Stimulated activated CD4-positive, alpha-beta T cell treated with anti-CD3 and anti-CD28 coated beads, Interleukin-15, amount 100 ng/mL, for 1 hour (primary cell): ENCODE measurements at places on chromosomes 13 and 19.

DNA sequence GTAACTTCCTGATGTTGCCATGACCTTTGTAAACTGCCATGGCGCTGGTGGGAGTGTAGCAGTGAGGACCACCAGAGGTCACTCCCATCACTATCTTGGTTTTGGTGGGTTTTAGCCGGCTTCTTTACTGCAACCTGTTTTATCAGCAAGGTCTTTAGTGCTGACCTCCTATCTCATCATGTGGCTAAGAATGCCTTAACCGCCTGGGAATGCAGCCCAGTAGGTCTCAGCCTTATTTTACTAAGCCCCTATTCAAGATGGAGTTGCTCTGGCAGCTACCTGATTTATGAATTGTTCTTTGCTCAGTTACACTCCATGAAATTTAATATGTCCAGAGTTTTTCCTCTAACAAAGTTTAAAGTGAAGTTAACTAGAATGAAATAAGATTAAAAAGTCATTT is 4.6 kb upstream of the EPS15L1 start:
- no peak for DNase-seq

- DNase-seq, result no peak
Observed at GRCh38 chr19:10701955-10702525, 801 bp downstream of the QTRT1 start.

- no peak for DNase-seq
Observed at GRCh38 chr19:57239982-57240310, 486 bp upstream of the ZNF805 start.

GRCh38 chr19:57566396-57567265 is 7.0 kb upstream of the ZNF550 start:
- no peak for DNase-seq

- DNase-seq, result no peak
Observed at GRCh38 chr13:98110749-98111148, 32.1 kb upstream of the FARP1 start.

- no peak for DNase-seq
Observed at GRCh38 chr19:610071-610800, 20.6 kb downstream of the HCN2 start.

DNA sequence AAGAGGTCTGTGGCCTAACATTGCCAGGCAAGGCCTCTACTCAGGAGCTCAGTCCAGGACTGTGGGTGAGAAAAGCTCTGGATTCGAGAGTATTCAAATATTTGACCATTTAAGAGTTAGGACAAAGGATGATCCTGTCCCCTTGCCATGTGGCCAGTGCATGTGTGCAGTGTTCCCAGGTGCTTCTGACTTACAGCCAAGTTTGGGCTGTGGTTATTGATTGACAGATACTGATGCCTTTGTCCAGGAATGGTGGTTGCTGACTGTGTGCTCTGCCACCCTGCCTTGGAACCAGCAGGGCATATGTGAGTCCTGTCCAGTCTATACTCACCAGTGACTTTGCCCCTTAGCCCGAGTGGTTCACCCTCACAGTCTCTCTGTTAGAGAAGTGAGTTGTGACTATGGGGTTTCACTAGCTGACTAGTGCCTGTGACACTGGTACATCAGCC is 51.9 kb downstream of the GARRE1 start:
- no peak for DNase-seq

DNA sequence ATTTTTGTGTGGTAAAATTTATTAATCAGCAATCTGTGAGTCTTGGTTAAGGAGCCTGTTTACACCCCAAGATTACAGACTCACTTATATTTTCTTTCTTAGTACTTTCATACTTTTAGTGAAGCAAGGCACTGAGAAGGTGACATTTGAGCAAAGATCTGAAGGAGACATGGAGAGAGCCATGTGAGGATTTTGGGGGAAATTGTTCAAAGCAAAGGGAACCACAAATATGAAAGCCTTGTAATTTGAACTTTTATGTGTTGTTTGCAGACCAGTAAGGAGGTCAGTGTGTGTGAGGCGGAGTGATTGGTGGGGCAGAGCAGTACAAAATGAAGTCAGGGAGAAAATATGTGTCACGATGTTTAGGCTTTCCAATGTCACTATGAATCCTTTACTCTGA is 140.7 kb upstream of the KLF12 start:
- no peak for DNase-seq

DNA sequence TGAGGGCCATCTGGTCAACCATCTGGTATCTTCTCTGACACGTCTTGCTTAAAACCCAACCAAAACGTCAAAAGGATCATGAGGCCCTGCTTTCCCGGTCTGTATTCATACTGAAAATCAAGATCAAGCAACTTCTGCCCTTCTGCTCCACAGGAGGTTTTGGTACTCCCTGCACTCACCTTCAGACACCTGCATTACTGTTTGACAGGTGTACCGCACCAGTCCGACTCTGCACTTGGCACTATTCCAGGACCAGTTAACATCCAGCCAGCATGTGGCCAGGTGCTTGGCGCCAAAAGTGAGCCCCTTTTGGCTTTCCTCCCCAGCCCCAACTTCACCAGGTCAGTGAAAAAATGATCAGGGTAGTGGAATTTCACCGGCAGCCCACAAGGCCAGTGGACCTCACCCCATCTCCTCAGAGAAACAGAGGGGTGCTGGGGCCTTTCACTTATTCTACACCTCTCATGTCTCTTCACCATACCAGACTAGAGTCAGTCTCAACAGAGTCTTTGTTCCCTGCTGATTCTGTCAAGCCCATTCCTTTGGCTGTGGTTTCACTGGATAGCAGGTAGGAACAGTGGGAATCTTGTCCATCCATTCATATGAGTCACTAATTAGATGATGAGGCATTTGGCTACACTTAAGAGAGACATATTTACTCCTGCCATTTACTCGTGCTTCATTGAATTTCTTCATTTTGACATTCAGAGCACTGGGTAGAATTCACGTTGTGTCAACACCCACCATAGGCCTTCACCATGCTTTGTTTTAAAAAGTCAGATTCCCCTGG is 85.3 kb downstream of the ZNF726 start:
- no peak for DNase-seq

DNA sequence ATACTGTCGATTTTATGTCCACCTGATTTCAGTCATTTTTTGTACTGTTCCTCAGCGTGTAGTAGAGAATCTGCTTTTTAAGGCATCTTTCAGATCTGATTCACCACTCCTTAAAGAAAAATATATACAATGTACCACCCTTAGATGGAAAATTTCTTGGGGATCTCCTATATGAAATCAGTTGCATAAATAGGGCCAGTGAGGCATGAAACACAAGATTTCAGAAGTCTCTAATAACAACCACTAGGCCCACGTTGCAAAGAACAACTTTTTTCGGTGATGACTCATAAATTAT is 1.4 kb downstream of the USP12 start:
- no peak for DNase-seq
